GM10248 (cell line): ENCODE measurements at places on chromosomes 2 and 18.

- peak; percentile 57 for DNase-seq
Measured at GRCh38 chr18:9613550-9614400, 584 bp downstream of the PPP4R1 start.

DNA sequence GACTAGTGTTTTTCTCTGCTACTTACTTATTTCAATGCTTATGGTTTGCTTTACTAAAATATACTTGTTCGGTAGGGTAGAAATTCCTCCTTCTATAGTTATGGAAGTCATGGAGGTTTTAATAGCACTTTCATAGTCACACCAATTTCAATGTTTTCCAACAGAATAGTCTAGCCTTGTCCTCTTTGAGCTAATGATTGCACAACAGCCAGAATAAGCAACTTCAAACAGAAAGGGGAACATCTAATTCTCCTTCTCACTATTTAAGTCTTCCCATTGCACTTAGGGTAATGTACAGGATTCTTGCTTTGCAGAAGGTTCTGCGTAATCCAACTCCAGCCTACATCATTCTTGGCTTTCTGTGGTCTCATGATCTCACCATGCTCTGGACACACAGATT lies 287.7 kb upstream of the GCFC2 start:
- no peak for DNase-seq

DNA sequence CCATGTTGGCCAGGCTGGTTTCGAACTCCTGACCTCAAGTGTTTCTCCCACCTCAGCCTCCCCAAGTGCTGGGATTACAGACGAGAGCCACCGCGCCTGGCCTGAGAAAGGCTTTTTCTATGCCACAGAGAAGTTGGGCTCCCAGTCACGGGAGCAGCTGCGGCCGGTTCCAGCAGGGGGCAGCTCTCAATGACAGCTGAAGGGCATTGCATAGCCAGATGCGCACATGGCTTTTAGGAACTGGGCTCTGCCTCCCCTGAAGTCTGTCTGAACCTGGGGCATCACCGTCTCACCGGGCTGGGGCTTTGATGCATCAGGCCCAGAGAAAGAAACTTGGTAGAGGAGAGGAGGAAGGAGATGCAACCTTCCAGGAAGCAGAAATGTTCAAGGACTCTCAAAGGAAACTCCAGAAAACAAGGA lies 84.2 kb upstream of the LAPTM4A start:
- DNase-seq = peak; percentile 83

DNA sequence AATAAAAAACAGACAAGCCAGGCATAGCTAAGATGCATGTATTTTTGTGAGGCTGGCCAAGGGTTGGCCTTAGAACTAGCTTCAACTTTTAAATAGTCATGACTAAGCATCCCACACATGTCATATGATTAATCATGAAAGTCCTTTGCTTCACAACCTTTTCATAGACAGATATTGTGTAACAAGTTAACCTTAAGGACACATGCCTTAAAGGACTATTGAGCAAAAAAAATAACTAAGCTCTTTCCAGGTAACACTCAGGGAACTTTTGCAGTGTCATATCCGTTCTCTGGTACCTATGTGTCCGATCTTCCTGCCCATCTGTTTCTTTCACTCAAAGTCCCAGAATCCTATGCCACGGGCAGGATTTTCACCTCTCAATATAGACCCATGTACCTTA lies 498.4 kb downstream of the STK39 start:
- DNase-seq = no peak

DNA sequence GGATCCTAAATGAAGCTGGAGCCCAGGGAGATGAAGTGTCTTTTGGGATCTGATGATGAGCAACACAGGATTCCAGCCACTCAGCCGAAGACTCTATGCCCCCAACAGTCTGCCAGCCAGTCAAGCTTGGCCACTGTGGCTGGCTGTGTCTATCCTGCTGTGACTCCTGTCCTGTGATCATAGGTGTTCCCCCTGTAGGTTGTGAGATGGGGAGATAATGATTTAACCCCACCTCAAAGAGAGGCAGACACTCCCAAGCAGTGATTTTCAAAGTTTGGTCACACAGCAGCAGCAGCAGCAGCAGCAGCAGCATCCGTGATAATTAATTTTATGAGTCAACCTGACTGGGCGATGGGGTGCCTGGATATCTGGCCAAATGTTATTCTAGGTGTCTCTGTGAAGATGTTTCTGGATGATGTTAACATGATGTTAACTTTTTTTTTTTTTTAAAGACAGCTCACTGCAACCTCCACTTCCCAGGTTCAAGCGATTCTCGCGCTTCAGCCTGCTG lies 21.4 kb upstream of the RHOB start:
- DNase-seq = peak; percentile 43

DNA sequence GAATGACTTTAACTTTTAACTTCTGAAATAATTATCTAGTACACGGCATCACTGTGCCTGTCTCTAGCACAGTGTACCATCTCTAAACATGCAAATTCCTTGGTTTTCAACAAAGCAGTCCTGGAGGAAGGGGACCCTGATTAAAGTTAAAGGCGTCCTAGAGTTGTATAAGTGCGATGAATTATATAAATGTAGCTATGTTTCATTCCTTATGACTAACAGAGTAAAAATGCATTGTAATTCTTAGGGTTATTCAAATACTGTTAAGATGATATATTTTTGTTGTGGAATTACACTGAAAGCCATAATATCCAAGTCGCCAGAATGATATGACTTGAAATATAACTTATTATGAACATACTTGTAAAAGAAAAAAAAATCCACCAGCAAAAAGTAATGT lies 544.9 kb upstream of the LINC00305 start:
- DNase-seq = no peak

DNA sequence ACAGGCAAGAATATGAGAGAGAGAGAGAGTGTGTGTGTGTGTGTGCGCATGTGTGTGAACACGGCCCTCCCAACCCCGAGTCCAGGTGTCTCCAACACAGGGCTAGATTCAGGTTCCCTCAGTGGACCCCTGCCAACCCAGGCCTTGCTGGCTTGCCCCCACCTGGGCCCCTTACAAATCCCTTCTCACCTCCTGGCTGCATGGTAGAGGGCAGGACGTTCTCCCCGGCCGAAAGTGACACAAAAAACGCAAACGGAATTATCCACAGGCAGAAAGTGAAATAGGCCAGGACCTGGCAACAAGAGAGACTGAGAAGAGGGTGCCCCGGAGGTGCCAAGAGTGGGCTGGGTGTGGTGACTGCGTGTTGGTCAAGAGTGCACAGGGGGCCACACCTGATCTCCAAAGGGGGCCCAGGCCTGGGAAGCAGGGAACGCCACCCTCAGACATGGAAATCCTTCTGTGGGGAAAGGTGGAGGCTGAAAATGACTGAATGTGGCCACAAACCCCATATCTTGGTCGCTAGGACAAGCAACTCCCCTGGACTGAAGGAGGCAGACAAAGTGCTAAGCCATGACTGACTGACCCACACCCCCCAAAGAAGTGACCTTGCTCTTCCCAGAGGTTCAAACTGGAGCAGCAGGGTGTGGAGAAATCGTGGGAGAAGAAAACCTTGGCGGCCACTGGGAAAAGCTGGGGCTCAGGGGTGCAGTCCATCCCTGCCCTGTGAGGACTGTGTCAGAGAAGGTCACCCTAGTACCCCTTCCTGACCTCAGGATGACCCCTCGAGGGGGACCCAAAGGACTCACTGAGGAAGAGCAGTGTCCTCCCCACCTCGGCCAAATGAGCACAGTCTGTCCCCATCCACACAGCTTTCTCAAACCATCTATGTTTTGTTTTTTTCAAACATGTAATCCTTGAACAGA lies 5.7 kb downstream of the TEX261 start:
- DNase-seq = no peak

- DNase-seq = no peak
Measured at GRCh38 chr2:189260361-189260814, 80.8 kb upstream of the COL5A2 start.

- DNase-seq = peak; percentile 84
Measured at GRCh38 chr2:223835701-223836532, 1.5 kb downstream of the AP1S3 start.
